DMS53 (cell line): ENCODE measurements at places on chromosomes 7 and 10.

DNA sequence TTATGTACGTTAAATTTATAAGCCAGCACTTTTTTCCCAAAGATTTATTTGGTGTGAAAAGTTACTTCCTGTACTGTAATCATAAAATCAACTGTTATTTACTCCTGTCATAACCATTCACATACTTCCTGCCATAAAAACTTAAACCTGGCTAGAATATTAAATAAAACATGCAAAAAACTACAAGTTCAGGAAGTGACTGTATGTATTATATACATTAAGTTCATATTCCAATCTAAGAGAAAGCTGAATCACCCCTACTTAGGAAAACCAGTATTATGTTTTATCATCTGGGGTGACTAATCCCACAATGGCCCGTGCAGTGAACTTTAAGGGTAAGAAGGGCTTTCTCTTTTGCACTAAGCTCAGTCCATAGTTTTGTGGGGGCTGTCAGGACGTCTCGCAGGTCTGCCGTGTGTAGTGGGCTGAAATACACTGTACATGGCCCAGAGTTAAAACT lies 183.7 kb upstream of the KLF14 start:
- peak; percentile 51 for DNase-seq

GRCh38 chr7:128011131-128011661 lies 20.0 kb downstream of the LRRC4 start:
- no peak for DNase-seq

GRCh38 chr7:4257146-4258111 lies 424.7 kb upstream of the FOXK1 start:
- DNase-seq, result no peak

- DNase-seq, result no peak
Observed at GRCh38 chr10:62732841-62733653, 71.5 kb upstream of the ADO start.

DNA sequence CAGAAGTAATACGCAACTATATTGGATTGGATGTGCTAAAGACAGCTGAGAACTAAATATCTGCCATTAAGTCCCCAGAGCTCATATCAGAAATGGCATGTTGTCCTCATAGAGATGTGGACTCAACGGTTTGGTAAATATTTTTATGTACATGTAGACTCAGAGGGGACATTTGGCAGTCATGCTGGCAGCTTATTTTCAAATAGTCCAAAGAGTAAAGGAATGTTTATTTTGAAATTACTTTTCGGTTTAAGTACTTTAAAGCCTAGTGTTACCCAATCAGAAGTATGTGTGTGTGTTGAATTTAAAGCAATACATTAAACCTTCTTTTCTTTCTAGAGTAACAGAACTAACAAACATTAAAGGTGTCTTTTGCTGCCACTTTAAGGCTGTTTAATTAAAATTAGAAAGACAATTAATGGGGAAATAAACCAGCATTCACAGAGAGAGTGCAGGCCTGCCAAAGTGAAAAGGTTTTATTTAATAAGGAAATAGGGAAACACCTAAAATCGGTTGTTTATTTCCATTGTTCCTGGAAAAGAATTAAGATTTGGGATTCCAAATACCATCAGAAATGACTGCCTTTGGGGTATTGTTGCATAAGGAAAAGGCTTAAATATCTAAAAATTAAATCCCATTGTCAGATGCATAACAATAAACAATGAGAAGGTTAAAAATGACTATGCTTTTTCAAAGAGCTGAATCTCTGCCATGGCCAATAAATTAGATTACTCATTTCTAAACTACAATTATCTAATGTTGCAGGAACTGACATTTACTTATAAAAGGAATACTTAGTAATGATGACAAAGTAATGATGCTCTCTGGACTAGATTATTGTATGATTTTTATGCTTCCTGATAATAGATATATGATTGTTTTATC lies 113.4 kb upstream of the AHR start:
- no peak for DNase-seq

- peak; percentile 48 for DNase-seq
Observed at GRCh38 chr7:112009081-112009480, 197.1 kb downstream of the DOCK4 start.

GRCh38 chr10:88932539-88933256 lies 19.9 kb downstream of the ACTA2 start:
- DNase-seq, result peak; percentile 86

DNA sequence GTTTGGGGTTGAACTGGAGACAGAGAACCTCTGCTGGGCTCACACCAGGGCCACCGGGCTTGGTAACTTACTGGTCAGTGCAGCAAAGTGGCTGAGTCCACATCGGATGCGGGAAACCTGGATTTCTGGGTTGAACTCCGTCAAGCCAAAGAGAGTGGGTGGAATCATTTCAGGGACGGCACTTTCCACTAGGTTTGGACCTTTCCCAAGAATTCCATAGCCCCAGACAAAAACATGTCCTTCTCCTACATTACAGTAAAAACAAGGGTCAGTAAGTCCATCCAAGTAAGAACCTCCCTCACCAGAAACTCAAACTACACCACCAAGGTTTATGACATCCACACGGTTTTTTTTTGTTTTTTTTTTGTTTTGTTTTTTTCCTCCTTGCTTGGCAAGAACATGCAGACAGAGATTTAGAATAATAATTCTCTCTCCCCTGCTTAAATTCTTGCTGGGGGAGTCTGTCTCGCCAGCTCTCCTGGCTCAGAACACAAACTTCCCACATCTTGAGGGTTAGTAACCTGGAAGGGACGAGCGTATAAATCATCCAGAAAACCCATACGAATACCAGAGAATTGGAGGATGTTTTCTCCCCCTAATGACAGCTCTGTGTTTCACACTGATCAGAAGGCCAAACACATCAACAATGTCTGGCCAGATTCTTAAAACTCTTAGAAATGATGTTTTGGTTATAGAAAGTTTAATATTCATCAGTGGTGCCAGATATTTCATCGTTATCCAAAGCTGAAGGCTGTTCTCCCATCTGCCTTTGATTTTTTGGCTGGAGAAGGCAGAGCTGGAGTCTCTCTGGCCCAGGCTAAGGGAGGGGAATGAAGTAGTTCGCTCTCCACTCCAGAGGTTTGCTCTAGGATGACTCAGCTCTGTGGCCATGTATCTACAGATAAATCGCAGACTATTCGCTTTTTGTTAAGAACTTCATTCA lies 17.5 kb downstream of the RCC1L start:
- DNase-seq, result peak; percentile 40

DNA sequence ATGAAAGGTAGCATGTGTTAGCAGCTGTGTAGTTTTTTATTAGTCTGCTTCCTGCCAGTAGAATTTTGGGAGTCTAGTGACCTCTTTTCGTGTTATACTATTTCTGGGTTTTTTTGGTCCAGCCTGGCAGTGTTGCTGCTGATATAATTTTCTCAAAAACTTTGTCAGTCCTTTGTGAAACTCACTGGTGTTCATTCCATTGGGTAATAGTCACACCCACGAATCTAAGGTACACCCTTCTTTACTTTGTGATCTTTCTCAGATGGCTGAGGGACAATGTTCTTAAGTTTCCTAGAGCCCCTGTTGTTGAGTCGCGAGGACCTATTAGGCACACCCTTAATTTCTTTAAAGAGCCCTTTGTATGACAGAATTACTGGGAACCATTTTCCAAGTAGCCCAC lies 52.3 kb downstream of the TPST1 start:
- DNase-seq, result no peak

DNA sequence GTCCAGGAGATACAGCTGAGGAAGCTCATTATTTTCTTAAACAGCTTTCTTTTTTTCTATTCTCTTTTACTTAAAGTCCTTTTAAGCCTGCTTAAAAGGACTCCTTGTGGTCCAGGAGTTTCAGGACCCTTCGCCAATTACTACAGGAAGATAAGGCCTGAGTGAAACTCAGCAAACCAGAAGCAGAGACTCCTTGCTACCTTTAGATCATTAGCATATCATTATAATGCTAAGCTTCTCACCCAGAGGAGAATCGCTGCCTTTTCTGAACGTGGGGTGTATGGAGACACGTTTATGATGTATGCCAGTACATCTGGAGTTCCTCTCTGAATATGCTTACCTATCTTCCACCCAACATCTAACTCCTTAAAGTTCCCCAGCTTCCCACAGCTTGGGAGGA lies 47.5 kb downstream of the ANKMY2 start:
- no peak for DNase-seq

DNA sequence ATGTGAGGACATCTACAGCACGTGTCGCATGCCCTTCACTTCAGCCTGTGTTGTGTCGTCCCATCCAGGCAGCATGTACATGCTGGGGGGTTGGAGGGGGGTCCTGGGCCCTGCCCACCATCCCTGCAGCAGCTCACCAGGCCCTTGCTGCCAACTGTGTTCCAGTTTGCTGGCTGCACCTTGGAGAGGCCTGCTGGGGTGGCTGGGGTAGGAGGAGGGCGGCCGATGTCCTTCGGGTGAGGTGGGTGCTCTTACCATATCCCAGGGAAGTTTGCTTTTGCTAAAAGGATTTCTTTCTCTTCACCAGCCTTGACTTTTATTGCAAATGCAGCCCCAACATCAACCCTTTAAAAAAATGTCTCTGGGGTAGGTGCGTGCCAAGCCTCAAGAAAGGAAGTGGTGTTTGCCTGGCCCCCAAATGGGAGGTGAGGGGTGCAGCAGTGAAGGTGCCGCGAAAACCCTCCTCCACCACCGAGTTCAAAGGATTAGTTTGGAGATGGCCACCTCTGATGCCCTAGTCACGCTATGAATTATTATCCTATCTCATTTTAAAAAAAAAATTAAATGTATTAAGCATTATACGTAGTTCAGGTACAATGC lies 165.8 kb upstream of the KLF6 start:
- DNase-seq, result no peak

DNA sequence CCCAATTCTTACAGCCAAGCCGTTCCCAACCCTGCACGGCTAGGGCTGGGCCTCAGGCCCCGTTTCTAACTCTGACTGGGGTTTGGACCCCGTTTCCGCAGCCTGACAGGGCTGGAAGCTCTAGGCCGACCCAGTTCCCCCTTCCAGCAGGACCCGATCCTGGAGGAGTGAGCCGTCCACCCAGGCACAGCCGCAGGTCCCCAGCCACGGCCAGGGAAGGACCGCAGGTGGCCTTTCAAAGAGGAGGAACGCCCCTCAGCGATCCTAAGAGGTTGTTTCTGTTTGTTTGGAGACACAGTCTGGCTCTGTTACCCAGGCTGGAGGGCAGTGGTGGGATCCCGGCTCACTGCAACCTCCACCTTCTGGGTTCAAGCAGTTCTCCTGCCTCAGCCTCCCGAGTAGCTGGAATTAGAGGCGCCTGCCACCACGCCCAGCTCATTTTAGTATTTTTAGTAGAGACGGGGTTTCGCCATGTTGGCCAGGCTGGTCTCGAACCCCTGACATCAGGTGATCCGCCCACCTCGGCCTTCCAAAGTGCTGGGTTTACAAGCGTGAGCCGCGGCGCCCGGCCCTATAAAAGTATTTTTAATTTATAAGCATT lies 778 bp upstream of the GET4 start:
- peak; percentile 67 for DNase-seq

- DNase-seq, result no peak
Observed at GRCh38 chr7:44709011-44709915, 39.4 kb upstream of the ZMIZ2 start.

- peak; percentile 69 for DNase-seq
Observed at GRCh38 chr10:128095027-128095752, 31.0 kb downstream of the MKI67 start.
